ENCODE measurements at places on chromosomes 7 and 10.

DNA sequence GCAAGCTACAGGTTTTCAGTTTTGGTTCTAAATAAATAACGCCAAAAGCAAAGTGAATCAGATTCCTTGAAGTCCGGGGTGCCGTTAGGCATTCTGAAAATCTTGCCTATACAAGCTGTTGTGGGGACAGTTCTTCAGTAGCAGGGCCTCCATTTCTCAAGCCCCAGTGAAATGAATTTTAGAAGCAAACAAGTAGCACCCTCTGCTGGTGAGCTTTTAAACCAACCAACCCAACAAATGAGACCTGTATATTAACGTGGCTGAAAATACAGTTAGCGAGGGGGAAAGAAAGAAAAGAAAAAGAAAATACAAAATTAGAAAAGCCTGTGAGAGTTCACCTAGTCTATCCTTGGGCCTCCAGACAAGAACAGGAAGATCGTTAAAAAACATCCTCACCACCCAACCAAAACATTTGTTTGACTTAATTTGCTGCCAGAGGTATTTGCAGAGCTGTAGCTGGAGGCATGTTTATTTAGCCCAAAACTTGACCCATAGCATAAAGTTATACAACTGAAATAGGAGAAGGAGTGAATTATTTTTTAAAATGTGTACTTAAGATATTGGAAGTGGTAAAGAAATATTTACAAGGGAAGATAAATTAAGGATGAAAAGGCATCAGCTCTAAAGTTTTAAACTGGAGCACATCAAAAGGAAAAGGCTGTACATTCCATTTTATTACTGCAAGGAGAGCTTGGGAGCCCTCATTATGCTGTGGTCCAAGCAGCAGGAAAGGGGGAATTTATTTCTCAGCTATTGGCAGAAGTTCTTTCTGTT lies 98.9 kb downstream of the DYNC1I1 start:
- H3K4me3 ChIP-seq, result no peak overlapping the region

DNA sequence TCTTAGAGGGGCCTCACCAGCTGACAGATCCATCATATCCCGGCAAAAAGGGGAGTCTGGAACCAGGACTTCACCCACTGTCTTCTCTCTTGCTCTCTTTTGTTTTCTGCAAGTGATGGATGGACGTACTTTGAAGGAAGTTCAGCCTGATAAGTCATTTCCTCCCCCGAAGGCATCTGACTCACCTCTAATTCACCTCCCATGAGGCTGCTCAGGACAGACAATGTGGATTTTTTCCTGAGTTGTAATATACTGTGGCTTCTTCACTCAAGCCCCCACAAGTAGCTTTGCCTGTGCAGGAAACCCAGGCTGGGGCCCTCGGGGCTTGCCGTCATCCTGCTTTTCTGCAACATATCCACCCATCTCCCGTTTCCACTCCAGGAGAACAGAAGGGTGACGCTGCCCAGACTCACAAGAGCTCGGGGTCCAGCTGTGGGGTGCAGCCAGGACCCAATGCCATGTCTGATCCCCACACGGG lies 70.4 kb downstream of the ASB13 start:
- no peaks in the 10 kb centered on the region for H3K27me3 ChIP-seq
- no peak overlapping the region for H3K4me3 ChIP-seq
- H3K27ac ChIP-seq, result no peak overlapping the region
- H3K36me3 ChIP-seq, result no peaks in the 10 kb centered on the region
- no peak for DNase-seq

GRCh38 chr10:121527690-121528089 lies 70.6 kb downstream of the FGFR2 start:
- H3K27me3 ChIP-seq, result no peaks in the 10 kb centered on the region
- peaks cover 7% of the 10 kb centered on the region for H3K4me1 ChIP-seq
- DNase-seq, result no peak

GRCh38 chr10:86533328-86533727 lies 11.7 kb upstream of the WAPL start:
- H3K4me1 ChIP-seq, result peaks cover 4% of the 10 kb centered on the region
- no peaks in the 10 kb centered on the region for H3K36me3 ChIP-seq
- no peak overlapping the region for H3K4me3 ChIP-seq
- no peak overlapping the region for H3K27ac ChIP-seq
- DNase-seq, result no peak
- no peaks in the 10 kb centered on the region for H3K27me3 ChIP-seq

Data from pancreas (tissue), 10 donors.